ENCODE measurements at places on chromosomes 12 and 14.

- no peak for DNase-seq
Observed at GRCh38 chr12:47164724-47165439, 85.1 kb upstream of the AMIGO2 start.

GRCh38 chr12:121033625-121034349, 5.3 kb downstream of the OASL start:
- no peak for DNase-seq

GRCh38 chr14:50451854-50452253, 55.2 kb upstream of the CDKL1 start:
- no peak for DNase-seq

DNA sequence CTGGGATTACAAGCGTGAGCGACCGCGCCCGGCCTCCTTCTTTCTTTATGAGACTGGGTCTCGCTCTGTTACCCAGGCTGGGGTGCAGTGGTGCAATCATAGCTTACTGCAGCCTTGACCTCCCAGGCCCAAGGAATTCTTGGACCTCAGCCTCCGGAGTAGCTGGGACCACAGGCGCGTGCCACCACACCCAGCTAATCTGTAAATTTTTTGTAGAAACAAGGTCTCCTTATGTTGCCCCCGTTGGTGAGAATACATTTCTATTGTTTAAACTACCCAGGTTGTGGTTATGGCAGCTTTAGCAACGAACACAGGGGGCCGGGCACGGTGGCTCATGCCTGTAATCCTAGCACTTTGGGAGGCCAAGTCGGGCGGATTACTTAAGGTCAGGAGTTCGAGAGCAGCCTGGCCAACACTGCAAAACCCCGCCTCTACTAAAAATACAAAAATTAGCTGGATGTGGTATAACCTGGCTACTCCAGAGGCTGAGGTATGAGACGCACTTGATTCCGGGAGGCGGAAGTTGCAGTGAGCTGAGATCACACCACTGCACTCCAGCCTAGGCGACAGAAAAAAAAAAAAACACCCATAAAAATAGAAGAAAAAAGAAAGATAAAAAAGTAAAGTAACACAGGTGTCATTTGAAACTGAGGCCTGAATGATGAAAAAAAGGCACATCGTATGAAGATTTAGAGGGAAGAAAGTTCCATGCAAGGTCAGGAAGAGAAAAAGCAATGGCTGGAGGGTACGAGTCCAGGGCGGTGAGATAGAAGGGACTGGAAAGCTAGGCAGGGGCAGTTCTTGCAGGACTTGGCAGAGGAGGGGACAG, 977 bp upstream of the TMEM120B start:
- no peak for DNase-seq

DNA sequence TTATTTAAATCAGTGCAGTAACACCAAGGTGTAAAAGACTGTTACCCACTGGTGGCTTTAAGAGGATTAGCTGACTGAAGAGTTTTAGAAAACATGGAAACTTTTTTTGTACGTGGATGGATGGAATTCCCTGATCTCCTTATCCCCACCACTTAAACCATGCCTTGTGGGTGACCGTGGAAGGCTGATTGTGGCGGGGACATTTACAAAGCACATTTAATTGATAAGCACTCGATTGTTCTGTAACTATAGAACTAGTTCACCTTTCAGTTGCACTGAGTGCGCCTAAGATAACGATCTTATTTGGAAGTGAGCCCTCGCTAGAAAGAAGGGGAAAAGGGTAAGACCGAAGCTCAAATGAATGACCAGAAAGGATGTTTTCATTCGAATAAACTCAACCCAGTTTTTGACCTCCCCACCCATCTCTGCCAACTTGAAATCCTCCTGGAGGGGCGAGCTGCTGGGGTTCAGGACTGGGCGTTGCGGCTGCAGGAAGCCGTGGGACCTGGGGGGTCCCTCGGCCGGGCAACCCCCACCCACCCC, 688 bp upstream of the RASSF3 start:
- no peak for DNase-seq

DNA sequence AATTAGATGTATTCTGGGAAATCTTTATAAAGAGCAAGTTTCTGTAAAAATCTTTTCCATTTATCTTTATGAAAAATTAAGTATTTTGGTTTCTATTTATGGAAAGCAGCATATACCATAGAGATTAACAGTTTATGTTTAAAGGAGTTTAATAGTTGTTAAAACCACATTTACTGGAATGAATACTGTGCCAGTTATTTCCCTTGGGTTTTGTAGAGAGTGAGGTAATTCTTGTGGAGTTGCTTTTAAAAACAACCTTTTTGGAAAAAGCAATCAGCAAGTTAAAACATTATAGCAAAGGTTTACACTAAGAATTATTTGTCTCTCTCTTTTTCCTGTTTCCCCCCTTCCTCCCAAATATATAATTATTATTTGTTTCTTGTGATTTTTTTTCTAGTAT, 34.9 kb downstream of the AEBP2 start:
- no peak for DNase-seq

DNA sequence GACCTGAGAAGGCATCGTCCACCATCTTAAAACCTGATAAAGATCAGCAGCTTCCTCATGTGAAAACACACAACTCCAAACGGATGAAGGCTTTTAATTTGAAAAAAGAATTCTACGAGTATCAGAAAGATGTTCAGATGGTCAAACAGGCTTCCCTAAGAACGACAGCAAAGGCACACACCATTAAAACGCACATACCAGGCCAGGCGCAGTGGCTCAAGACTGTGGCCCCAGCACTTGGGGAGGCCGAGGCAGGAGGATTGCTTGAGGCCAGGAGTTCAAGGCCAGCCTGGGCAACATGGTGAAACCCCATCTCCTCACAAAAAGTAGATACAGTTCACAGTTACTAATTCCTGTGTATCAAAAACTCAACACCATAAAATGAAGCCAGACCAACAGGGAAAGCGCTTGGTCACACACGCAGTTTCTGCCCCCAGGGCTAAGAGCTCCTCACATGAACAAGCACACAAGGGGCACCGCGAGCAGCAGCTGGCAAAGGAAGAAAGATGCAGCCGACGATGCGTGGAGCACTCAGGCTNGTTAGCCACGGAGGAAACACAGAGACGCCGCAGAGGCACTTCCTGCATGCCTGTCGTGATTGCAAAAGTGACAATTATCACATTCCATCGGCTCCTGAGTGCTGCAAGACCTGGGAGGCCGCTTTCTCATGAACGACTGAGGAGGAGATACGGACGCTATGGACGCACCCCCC, 78.0 kb downstream of the NOC4L start:
- DNase-seq, result peak; percentile 5

GRCh38 chr12:54917001-54917488, 62.7 kb downstream of the MUCL1 start:
- no peak for DNase-seq
